ENCODE measurements at places on chromosomes 3 and 15. TPM values are rescaled to one million over a fixed set of nuclear protein-coding genes. Genes with fewer than 3 reads are reported as not detected.
A peak's percentile ranks its signal among the peaks of the same experiment; 100 is the strongest.

The SV2B gene
- total RNA-seq = 2.3 TPM

DNA sequence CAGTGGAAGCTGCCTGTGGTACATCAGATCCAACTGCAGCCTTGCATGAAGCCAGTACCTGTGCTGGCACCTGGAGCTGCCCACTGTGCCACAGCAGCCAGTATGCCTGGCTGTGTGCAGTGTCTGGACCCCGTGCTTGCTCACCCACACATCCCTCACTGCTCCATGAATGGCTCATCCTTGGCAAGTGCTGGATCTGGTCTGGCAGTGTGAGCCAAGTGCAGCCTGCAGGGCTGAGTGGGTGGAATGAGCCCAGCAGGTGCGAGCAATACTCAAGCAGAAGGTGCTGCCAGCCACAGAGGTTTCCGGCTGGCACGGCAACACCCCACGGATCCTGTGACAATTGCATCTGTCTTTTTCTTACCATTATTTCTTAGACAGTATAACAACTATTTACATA is 488.2 kb upstream of the ROBO2 start:
- no peak for DNase-seq

DNA sequence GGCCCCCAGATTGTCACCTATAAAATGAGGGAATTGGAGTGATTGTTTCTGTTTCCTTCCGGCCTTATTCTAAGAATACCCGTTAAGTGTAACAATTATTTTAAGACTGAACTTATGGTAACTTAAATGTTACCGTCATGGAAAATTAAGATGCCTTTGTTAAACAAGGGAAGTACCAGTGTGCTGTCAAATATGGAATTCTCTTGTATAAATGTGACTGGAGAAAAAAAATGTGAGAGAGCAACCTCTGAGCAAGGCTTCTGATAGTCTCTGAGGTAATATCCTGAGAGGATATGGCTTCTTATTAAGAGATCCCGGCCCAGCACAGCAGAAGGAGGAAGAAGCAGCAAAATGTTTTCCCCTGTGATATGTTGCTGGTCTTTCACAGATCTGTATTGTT is 480.7 kb upstream of the ADAMTS9 start:
- DNase-seq = no peak

The DISP2 gene
- 0.60 TPM for total RNA-seq

DNA sequence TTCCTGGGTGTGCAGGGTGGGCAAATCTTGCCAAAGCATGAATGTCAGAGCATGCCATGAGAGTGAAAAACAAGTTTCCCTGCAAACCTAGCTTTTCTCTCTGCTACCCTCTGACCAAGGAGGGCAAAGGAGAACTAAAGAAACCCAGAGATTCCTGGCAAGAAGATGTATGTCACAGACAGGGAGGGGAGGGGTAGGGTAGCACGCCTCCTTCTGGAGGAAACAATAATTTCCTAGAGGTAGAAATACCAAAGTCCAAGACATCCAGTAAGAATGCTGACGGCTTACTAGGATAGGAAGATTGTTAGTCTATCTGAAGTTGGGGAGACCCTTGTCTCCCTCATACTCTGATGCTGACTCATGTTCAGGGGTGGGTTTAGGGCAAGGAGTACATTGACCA is 203.9 kb downstream of the NR1D2 start:
- no peak for DNase-seq

DNA sequence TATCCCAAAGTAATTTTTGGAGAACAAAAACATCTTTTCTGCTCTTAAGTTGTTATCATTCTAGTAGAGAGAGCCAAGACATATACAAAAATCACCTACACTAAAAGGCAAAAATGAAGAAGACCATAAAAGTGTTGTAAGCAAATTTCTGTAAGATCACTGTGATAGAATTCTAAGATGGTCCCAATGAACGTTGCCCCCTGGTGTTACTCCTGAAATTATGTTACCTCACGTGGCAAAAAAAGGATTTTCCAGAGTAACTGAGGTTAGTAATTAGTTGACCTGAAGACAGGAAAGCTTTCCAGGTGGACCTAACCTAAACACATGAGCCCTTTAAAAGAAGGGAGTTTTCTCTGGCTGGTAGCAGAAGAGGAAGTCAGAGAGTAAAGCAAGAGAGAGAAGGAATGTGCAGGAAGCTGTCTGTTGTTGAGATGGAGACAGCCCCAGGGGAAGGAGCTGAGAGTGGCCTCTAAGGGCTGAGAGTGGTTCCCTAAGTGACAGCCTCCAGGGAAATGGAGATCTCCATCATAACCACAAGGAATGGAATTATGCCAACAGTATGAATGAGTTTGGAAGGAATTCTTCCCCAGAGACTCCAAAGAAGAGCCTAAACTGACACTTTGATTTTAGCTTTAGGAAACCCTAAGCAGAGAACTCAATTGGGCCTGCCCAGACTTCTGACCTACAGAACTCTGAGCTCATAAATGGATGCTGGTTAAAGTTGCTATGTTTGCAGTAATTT is 205.9 kb downstream of the CD47 start:
- no peak for DNase-seq

DNA sequence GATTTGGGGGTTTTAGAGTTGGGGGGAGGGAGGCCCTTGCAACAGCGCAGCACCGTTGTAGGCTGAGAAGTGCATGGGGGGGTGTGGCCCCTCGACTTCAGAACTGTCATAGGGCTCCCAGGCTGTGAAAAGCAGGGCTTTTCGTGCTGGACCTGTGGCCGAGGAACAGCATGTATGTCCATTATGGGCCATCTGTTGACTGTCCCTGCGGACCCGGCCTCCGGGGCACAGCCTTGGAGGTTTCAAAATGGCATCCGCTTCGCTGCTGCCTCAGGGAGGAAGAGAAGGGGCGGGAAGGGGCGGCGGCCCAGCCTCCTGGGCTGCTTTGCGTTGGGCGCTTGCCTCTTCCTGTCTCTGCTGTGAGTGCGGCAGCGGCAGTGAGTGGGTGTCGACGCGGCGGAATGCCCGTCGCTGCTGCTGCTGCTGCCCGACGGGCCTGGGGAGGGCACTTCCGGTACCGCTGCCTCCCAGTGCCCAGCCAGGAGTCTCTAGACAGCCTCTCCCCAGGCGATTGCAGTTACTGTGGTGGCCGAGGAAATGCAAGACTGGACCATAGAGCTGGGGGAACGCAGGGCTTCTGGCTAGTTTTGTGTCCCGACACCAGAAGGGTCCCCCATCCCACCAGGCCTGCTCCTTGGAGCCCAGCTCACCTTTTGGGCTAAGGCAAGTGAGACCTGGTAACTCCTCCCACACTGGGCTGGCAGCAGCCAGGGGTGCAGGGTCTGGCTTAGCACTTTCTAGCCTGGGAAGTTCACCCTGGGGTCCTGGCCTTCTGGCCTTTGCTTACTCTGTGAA is 1.9 kb downstream of the GNAI2 start:
- peak; percentile 90 for DNase-seq
